ELF-1 (cell line): ENCODE measurements at places on chromosomes 13 and 19.

GRCh38 chr19:17076543-17076991, 990 bp downstream of the MYO9B start:
- no peak for DNase-seq

- no peak for DNase-seq
These were observed 671.0 kb downstream of the PCDH9 start for GRCh38 chr13:66559093-66559492.

GRCh38 chr19:30227012-30227621, 145.1 kb upstream of the ZNF536 start:
- DNase-seq: peak; percentile 14

DNA sequence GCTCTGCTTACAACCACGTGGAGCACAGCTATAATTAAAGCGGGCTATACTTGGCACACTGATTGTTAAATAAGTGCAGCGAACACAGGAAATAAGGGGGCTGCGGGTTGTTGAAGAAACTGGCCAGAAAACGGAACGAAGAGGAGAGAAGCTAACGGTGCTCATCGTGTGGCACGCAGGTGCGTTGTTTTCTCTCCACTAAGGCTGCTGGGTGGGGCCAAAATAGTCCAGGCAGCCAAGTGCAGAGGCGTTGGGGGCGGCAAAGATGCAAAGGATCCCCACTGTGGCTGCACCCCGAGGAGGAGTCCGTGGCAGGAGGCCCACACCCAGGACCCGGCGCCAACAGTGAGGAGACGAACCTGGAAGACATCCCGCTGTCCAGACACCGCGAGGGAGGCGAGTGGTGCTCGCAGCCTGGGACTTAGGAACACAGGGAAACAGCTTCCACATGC, 8.1 kb upstream of the ARL11 start:
- DNase-seq: no peak

DNA sequence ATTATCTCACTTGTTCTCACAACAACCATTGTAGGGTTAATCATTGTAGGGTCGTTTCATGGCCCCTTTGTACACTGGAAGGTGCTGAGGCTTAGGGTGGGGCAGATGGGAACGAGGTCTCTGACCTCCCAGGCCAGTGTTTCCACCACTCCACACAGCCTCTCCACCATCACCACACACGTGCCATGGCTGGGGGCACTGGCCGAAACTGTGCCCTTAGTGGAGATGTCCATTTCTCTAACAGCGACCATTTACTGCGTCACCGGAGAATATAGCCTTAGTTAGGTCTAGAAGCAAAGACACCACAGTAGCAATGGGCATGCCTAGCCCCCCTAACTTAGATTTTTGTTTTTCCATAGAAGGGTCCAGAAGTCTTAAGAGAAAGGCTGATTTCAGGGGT, 36.5 kb downstream of the COL4A1 start:
- DNase-seq: no peak

DNA sequence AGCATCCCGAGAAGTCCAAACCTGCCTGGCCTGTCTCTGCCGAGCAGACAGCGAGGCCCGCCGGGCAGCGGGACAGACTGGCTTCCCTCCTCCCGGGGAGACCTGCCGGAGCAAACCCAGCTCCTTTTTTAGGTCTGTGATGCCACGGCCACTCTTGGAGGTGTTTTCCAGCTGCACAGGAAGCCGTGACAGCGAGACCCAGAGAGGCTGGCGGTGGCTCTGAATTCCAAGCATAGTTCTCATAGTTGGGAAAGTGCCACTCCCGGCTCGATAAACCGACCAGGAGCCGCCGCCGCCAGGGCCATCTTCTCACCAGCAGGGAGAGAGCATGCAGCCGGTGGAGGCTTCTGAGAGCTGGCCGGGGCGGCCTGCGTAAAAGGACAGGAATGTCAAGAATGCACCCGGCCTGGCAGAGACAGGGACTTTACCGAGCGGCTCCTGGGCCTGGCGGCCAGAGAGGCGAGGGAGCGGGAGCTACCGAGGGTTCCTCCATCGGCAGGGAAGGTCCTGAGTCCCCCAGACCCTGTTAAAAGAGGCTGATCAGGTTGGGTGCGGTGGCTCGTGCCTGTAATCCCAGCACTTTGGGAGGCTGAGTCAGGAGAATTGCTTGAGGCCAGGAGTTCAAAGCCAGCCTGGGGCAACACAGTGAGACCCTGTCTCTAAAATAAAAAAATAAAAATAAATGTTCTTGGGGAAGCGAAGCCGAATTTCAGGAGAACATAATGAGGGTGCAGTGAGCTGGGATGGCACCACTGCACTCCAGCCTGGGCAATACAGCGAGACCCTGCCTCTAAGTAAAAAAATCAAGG, 64.9 kb downstream of the GADD45B start:
- DNase-seq: peak; percentile 100

DNA sequence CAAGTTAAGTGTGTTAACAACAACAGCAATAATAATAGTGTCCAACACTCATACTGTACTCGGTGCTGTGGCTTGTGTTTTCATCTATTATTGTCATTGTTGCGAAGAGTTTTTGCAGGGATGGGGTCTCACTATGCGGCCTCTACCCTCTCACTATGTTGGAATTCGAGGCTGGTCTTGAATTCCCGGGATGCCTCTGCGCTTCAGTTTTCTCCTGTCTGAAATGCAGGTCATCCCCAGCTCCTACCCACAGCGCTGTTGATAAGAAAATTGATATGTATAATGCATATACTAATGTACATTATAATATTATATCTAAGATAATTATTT, 4.9 kb upstream of the SBK3 start:
- no peak for DNase-seq

GRCh38 chr13:36887758-36888521, 32.1 kb downstream of the SMAD9 start:
- DNase-seq: no peak

GRCh38 chr19:3034406-3034655, 5.3 kb upstream of the TLE2 start:
- peak; percentile 91 for DNase-seq

- DNase-seq: no peak
These were observed 362.1 kb downstream of the EFNB2 start for GRCh38 chr13:106173346-106173745.

DNA sequence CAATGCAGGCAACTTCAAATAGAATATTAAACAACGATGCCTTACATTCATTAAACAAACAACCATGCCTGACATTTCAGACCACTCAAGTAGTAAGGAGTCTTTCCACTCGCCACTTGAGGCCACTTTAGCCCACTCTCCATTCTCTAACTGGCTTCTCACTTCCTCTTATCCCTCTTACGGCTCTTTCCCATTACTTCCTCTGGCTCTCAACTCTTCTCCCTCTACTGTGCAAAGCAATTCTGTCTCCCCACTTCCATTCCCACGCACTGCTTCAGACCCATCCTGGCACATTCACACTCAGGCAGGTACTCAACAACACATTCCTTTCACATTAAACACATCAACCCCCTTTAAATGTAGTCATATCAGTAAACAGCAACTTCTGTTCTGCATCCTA, 229.8 kb upstream of the IPO5 start:
- no peak for DNase-seq

GRCh38 chr13:106484537-106485193, 50.8 kb downstream of the EFNB2 start:
- DNase-seq: no peak

- no peak for DNase-seq
These were observed 16.0 kb downstream of the TMEM272 start for GRCh38 chr13:51828730-51829567.

DNA sequence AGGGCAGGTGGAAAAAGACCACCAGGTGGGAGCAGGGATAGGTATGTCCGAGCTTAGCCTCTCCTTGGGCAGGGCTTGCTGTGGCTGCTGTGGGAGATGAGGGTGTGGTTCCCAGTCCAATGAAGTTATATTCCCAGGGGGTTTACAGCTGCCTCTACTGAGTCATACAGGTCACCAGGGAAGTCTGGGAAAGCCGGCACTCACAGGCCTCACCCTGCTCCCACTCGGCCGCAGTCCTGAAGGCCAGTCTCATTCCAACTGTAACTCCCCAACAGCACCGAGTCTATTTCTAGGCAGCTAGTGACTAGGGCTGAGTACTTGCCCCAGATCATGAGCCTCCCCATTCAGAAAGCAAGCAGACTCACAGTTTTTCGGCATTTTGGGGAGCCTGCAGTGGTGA, 77.1 kb downstream of the FNDC3A start:
- DNase-seq: no peak

GRCh38 chr13:100513987-100514670, 74.5 kb downstream of the GGACT start:
- DNase-seq: no peak

DNA sequence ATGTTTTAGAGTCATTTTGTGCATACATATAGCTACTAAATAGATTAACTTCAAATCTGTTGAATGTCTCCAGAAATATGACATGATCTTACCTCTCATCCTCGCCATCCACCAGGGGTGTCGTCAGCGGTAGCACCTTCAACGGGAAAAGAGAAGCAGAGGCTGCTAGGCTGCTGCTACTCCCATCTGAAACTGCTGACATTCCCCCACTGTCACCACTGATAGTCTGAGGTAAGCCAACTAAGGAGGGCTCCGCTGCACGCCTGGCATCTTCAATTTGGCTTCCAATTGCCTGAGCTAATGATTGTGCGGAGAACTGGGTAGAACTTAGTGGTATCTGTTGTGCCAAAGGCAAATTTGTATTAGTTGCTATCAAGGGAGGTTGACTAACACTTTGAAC, 3.1 kb downstream of the TSC22D1 start:
- DNase-seq: peak; percentile 46

DNA sequence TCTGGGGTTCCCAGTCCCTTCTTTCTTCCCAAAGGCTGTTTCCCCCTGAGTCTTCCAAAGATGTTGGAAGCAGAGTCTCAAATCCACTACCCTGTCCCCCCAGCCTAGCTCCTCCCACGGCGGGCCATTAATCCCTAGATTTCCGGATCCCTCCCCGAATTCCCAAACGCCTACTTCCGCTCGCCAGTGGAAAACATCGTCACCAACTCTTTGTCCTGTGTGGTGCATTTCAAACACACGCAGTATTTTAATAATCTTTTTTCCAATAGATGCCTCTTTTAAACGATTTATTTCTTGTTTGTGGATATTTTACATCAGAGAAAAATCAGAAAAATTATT, 610 bp downstream of the ZNF791 start:
- peak; percentile 75 for DNase-seq

DNA sequence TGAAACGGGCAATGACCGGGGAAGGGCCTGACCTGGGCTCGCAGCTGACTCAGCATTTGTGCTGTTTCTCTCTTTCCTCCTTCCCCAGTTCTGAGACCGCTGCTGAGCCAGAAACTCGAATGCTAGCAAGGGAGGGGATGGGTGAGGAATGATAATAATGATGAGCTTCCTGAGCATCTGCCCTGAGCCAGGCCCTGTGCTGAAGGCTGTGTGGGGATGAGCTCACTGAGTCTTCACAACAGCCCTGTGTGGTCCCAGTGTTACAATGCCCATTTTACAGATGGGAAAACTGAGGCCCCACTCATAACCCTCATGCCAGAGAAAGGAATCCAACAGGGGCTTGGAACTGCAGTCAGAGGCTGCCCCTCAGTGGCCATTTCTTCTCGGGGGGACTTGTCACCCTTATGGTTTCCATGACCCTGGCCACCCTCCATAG, 8.1 kb downstream of the SULT2B1 start:
- DNase-seq: peak; percentile 53

DNA sequence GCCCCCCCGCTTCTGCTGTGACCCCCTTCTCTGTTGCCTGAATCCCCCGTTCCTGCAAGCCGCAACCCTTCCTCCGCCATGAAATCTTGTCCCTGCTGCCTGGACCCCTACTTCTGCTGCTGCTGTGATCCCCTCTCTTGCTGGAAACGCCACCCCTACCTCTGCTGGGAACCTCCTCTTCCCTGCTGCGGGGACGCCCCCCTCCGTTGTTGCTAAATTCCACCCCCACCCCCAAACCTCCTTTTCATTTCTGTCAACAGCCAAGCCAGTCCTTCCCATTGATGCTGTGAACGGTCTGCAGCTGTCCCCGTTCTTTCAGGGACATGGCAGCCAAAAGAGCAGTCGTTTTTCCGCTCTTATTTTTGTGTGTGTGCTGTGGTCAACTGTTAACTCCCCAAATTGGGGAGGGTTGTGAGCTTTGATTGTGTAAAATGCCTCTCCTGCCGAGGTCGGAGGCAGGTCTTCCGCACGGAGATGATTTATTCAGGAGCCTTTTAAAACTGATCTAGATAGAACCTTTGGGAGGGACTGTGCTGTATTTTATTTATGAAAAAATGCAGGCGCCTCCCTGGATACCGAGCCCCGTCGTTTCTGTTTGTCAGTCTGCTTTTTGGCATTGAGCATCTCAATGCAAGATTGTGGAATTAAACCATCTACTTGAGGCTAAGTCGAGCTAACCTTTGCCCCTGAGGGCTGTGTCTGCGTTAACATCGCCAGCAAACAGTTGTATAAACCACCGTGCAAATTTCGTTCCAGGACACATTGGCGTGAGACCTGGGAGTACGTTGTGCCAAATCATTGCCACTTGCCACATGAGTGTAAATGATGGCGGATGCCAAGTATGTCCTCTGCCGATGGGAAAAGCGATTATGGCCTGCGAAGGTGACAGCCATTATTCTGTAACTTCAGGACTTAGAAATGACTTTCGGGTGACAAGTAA, 27.9 kb upstream of the NDUFS7 start:
- no peak for DNase-seq

DNA sequence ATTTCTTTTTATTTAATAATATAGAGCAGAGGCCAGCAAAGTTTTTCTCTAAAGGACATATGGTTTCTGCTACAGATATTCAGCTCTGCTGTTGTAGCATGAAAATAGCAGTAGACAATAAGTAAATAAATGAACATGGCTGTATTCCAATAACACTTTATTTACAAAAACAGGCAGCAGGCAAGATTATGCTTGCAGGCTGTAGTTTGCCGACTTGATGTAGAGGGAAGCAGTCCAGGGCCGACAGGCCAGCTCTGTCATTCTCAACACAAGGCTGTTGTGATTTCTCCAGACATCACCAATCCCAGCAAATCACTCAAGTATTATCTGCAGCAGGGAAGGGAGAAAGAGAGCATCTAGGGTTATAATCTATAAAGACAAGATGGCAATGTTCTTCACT, 1062.5 kb upstream of the PCDH9 start:
- DNase-seq: no peak

GRCh38 chr19:14370169-14370939, 10.9 kb upstream of the ADGRE5 start:
- DNase-seq: no peak
